Sigmoid colon (tissue), 7 donors: ENCODE measurements at places on chromosomes 12 and 14. TPM values are rescaled to one million over a fixed set of nuclear protein-coding genes. Genes with fewer than 3 reads are reported as not detected.

GRCh38 chr14:101939646-101940170 is 24.7 kb upstream of the DYNC1H1 start:
- peak; percentile 35 for DNase-seq

DNA sequence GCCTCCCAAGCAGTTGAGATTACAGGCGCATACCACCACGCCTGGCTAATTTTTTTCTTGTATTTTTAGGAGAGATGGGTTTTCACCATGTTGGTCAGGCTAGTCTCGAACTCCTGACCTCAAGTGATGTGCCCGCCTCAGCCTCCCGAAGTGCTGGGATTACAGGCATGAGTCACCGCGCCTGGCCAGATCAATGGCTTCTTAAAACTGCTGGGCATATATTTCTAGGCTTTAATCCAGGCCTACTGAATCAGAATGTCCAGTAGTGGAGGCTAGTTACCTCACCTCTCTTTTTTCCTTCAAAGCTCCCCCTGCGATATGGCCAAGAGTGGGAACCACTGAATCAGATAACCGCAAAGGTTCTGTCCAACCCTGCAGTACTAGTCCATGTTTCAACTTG is 17.1 kb downstream of the POU6F1 start:
- no peak for DNase-seq

GRCh38 chr12:6310771-6311610 is 509 bp downstream of the PLEKHG6 start:
- peak; percentile 56 for DNase-seq

DNA sequence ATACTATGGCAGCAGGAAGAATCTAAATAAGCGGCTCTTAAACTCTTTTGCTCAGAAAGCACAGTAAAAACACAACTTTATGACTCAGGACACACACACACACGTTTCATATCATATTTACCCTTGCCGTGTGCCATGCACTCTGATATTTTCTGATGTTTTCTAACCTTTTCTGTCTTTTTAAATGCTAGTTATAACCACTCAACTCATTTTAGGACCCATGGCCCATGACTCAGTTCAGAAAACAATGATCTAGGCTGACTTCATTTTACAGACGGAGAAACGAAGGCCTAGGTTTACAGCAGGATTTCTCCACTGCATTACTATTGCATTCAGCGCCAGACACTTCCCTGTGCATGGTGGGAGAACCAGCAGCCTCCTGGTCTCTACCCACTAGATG is 9.1 kb downstream of the VWF start:
- no peak for DNase-seq

GRCh38 chr14:97074856-97075255 is 277.7 kb downstream of the VRK1 start:
- no peak for DNase-seq

- DNase-seq, result no peak
Observed at GRCh38 chr14:96824283-96824682, 27.1 kb downstream of the VRK1 start.

DNA sequence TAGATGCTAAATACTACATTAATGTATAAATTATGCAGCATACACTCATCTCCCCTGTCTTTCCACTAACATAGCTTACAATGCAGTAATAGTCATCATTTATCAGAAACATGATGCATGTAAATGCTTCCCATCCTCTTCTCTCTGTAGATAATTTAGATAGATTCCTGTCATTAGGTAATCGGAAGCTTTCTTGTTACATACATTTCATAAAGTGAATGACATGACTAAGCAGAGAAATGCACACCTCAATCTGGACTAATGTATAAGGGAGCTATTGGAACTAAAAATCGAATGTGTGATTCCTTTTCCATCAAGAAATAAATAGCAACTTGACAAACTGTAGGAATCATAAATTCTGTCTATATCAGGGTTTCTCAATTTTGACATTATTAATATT is 273.4 kb downstream of the RASSF9 start:
- no peak for DNase-seq

- no peak for DNase-seq
Observed at GRCh38 chr14:42141328-42141727, 534.7 kb downstream of the LRFN5 start.

- DNase-seq, result no peak
Observed at GRCh38 chr12:53586745-53587144, 39.4 kb downstream of the ATF7 start.

DNA sequence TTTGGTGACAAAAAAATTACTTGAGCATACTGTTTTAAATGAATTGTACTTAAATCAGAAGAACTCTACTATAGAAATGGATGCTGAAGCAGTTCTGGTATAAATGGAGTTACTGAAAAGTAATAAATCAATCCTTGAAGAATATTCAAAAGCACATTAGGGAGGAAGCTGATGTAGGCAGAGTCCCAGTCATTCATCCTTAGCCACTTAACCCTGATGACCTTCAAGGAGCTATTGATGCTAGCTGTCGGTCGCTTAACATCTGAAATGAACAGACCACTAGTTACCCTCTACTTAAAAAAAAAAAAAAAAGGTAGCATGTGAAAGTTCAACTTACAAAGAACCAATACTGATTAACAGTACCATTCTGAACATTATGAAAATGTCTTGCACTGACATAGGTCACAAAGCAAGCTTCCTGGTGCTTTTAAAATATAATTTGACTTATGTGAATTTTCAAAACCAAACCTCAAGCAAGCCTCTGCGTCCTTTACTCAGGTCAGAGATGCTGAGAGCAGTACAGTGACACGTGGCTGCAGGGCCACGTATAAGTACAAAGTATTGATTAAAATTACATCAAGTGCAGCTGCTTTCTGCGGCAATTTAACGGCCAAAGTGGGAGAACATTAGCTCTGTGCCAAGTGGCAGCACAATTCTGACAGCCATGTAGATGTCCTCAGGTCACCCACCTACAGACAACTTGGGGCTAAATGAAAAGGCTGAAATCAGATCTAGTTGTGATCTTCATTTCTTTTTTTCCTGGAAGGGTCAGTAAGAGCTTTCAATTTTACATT is 18.1 kb downstream of the PPM1H start:
- no peak for DNase-seq

DNA sequence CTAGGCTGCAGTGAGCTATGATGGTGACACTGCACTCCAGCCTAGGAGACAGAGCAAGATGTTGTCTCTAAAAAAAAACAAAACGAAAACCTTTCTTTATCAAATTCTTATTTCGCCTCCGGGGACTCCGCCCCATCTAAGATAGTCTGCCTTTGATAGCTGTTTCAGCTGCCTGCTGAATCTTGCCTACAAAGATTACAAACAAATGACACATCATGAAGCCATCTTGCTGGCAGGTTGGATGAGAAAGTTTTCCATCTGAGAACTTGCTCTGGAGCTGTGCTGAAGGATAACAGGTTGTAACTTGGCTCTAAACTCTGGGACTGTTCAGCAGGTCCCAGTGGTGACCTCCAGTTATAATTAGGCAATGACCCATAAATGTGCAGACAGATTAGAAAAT is 41.8 kb upstream of the AEBP2 start:
- DNase-seq, result no peak

DNA sequence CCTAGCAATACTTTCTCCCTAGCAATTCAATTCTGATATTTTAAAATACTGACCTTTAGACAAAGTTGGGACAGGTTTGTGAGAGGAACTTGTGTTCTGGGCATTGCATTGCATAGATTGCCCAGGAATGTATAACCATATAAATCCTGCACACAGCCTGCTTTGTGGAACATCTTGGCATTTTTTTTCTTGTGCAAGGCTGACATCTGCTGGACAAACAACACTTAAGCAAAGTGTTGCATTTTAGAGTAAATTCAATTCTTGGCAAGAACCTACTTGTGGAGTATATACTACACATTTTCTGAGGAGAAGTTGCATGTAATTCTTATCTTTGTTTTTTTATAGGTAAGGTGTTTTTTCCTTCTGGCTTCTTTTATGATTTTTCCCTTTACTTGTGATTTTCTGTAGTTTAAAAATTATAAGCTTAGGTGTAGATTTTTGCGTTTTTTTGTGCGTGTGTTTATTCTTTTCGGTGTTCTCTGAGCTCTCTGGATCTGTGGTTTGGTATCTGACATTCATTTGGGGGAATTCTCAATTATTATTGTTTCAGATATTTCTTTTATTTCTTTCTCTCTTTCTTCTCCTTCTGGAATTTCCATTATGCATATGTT is 26.4 kb downstream of the TESPA1 start:
- DNase-seq, result no peak

CCDC198 gene
- total RNA-seq, result not detected

RIMBP2 gene
- total RNA-seq, result 5.5 TPM

CCDC38 gene
- not detected for total RNA-seq

CLEC4A gene
- 2.5 TPM for total RNA-seq

CMKLR1 gene
- total RNA-seq, result 10.0 TPM

OR6C2 gene
- not detected for total RNA-seq

LMNTD1 gene
- 1.9 TPM for total RNA-seq

SLC5A8 gene
- total RNA-seq, result not detected
